Left ventricle myocardium superior (tissue), 1 donor: ENCODE measurements at places on chromosomes 12 and 14.

DNA sequence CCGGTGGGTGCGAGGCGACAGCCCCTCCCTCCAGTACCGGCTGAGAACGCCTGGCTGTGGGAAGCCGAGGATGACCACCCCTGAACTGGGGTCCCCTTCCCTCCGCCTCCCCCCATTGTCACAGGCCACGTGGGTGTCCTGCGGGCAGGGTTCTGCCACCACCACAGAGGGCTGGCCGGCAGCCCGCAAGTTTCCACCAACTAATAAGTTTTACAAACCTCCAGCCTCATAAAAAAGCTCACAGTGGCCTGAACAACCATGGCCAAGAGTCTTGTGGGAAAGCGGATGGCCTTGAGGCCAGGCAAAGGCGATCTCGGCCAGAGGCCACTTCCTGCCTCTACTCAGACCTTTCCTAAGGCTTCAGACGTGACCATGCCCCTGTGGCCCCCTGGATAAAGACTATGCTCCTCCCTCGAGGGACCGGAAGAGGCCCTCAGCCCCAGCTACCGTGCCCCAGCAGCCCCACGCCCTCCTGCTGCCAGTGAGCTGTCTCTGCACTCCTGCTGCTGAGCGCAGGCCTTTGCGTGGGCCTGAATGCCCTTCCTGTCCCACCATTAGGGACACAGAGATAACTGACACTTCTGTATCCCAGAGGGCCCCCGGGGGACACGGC is 46.1 kb upstream of the DLK1 start:
- DNase-seq: peak; percentile 48

- no peak for DNase-seq
Measured at GRCh38 chr14:69376439-69376838, 21.7 kb downstream of the ERH start.

GRCh38 chr12:31658471-31659086 is 909 bp upstream of the ETFBKMT start:
- DNase-seq: no peak

DNA sequence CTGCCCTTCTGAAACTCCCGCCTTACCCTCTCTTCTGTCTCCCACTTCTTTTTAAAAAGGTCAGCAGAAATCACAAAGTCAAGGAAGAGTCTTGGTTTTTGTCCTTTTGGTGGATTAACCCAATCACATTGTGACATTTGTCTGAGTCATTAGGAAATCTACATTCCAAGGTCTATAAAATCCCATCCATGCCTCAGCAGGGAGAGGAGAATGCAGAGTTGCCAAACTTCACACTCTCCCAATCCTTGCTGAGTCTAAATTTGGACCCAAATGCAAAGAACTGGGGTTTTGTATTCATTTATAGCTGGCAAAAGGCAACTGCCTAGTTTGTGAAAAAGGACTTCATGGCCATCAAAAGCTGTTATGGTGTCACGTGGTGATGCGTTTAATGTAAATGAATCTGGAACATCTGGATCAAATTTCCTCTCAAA is 67.9 kb downstream of the TMEM30B start:
- DNase-seq: no peak

DNA sequence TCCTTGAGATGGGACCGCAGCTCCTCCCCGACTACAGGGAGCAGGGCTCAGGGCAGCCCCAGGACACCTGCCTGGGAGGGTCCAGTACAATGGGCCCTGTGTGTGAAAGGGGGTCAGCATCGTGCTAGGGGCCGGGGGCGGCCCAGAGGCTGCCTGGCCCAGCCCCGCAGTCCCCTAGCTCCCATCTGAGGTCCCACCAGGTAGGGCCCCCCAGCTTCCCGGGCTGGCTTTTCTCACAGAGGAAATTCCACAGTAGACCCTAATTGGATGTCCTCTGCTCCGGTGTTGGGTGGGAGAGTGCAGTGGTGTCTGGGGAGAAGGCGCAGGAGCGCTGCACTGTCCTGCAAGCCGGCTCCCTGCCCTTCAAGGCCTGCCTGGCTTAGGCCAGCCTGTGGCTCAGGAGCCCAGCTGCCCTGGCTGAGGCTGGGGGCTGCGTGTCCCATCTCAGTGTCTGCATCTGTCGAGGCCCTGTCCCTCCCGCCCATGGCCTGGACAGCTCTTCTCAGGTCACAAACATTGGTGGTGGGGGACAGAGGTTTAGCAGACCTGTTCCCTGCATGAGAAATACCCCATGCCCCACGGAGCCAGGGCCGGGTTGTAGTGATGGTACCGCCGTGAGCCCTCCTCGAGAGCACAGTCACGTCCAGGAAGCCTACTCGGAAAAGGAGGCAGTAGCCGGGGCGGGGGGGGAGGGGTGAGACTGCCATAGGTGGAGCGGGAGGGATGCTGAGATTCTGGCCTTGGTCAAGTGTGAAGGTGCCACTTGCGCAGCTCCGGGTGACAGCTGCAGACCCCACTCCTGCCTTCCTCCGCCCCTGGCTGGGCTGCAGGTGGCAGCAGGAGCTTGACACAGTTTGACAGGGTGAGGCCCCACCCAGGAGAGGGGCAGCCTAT is 11.6 kb downstream of the HIP1R start:
- no peak for DNase-seq

- DNase-seq: no peak
Measured at GRCh38 chr14:33949411-33949893, 1.4 kb downstream of the EGLN3 start.

DNA sequence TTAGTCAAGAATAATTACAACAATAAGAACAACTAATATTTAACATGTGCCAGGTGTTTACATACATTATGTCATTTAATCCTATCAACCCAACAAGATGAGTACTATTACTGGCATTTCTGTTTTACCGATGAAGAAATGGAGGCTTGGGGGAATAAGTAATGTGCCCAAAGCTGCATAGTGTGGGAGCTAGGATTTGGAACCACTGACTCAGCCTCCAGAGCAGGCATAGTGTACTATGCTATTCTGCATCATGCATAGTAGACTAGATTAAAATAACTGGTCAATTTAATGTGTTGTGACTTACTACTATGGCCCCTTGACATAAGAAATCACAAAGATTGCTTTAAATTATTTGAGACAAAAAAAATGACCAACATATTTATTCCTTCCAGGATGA is 9.5 kb downstream of the GPR19 start:
- DNase-seq: no peak

GRCh38 chr14:63186453-63186852 is 17.8 kb upstream of the RHOJ start:
- DNase-seq: no peak

DNA sequence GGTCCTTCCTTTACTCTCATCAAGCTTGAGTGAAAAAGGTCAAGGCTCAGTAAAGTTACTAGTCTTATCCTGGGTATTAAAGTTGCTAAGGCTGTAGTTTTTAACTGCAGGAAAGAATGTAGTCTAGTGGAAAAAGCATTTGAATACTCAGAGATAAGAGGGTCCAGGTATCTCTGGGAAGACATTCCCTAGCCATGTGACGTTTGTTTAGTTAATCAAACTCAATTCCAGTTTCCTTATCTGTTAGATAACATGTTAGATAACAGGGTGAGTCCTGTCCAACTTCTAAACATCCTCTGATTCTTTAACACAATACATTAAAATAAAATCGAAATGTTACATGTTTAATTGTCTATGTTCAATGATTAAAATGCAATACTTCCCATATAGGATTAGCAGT is 720.7 kb upstream of the LMO3 start:
- DNase-seq: no peak

- no peak for DNase-seq
Measured at GRCh38 chr14:90753456-90754005, 62.7 kb downstream of the TTC7B start.

DNA sequence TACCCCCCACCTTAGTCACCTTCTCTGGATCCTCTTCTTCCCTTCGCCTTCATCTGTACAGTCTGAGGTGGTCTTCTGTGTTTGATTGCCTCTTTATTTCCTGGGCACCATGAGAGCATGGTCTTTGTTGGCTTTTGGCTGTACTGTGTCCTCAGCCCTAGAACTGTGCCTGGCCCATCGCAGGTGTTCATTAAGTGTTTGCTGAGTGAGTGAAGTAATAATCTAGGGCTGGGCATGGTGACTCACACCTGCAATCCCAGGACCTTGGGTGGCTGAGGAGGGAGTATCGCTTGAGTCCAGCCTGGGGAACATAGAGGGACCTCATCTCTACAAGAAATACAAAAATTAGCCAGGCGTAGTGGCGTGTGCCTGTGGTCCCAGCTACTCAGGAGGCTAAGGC is 13.9 kb downstream of the ALDH2 start:
- DNase-seq: no peak

- DNase-seq: no peak
Measured at GRCh38 chr12:510071-510825, 50.5 kb downstream of the B4GALNT3 start.

GRCh38 chr14:73795974-73796373 is 55.7 kb upstream of the PTGR2 start:
- DNase-seq: no peak

DNA sequence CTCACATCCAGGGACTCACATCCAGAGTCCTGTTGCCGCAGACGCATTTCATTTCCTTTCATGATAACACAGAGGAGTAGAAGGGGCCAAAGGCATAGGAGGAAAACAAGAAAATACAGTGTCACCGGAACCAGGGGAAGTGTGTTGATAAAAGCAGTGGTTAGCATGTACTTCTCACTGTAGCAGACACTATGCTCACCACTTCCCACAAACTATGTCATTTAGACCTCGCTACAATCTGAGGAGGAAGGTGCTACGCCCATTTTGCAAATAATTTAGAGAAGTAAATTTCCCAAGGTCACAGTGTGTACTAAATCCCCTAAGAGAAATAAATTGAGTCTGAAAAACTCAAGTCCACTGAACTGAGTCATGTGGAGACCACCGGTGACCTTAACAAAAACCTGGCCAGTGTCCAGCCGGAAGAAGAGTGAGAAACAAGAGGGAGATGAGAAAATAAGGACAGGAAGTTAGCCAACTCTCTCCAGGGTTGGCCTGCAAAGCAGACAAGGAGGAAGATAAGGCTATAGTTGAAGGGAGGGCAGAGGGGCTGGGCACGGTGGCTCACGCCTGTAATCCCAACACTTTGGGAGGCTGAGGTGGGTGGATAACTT is 25.8 kb upstream of the TMCC3 start:
- DNase-seq: no peak

DNA sequence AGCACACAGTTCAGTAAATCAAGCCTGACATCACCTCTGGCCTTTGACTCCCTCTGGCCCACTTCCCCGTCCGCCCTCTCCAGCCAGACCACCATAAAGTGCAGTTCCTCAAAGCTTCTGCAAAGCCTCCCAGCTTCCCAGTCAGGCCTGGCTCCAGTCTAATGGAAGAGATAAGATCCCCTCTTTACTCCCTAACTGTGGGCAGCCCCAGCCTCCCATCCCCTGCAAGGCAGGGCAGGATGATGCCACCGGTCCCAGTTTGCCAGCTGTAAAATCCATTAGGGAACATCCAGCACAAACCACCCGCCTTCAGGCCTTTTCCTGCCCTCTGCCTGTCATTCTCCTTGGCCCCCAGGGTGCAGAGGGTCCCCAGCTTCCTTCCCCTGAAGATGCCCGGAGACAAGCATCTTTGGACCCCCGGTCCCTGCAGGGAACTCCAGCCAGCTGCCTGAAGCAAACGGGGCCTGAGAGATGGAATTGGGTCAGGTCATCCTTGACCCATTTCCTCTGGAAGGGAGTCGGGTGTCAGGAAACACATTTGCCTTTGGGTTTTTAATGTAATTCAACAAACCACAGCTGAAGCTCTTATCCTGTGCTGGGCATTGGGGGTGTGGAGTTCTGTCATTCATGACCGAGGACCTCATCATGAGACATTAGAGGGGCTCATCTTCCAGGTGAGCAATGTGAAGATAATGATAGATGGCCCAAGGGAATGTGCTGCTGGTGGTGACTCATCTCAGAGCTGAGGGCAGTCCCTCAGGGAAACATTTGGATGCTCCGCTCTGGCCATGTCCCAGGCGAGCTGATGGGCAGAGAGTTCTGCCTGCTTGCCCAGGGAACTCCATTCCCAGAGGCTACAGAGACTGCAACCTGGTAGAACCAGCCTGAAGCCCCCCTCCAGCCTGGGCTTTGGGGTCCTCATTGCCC is 93.8 kb upstream of the CLMN start:
- DNase-seq: no peak

DNA sequence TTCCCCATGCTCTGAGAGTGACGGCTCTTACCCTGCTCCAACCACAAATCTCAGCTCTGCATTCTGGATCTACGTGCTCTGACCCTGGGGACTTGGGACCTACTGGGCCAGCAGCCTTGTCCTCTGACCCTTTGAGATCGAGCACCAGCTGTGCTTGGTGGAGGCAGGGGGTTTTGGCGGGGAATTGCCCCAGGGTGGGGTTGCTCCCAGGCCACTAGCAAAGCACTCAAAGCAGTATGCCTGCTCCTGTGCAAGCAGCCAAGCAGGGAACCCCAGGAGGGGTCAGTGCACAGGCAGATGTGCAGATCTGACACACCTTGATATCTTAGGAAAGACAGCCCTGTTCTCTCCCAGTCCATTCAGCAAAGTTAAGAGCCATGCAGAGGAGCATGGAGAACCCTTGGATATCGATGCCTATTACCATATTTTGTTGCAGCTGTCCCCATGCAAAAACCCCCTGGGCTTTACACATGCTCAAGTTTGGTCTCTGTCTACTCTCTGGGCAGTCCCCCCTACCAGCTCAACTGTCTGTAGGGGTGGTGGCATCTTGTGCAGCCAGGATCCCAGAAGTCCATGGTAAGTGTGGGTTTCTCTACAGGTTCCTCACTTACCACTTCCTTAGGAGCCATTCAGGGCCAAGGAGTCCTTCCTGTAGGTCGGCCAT is 319.0 kb downstream of the TMTC2 start:
- DNase-seq: no peak
